Thoracic aorta (tissue), 2 donors: ENCODE measurements at places on chromosomes 1 and 21. TPM values are rescaled to one million over a fixed set of nuclear protein-coding genes. Genes with fewer than 3 reads are reported as not detected.

The NES gene
- total RNA-seq = 30.6 TPM

- no peak for DNase-seq
These were observed 21.6 kb downstream of the PLPP3 start for GRCh38 chr1:56557746-56558145.

- no peak for DNase-seq
These were observed 167.9 kb downstream of the KCNJ6 start for GRCh38 chr21:37748351-37748750.

- DNase-seq = no peak
These were observed 24.7 kb downstream of the TNFRSF9 start for GRCh38 chr1:7915826-7916500.

DNA sequence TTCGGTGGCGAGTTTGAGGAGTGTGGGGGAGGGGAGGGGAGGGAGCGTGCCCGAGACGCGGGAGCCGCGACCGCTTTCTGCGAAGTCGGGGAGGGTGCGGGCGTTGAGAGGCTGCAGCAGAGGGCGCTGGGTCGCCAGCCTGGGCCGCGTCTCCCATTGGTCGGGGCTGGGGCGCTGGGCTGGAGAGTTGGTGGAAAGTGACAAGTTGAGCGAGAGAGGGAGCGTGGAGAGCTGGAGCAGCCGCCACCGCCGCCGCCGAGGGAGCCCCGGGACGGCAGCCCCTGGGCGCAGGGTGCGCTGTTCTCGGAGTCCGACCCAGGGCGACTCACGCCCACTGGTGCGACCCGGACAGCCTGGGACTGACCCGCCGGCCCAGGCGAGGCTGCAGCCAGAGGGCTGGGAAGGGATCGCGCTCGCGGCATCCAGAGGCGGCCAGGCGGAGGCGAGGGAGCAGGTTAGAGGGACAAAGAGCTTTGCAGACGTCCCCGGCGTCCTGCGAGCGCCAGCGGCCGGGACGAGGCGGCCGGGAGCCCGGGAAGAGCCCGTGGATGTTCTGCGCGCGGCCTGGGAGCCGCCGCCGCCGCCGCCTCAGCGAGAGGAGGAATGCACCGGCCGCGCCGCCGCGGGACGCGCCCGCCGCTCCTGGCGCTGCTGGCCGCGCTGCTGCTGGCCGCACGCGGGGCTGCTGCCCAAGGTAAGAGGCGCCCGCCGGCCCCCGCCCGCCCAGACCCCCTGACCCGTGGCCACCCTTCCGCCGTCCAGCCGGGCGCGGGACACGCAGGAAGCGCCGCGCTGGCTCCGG, at the start of gene ROR1:
Gene ROR1 (plus strand): TSS at position 203 of the 802 bp plus-strand sequence.
- DNase-seq = peak; percentile 73

DNA sequence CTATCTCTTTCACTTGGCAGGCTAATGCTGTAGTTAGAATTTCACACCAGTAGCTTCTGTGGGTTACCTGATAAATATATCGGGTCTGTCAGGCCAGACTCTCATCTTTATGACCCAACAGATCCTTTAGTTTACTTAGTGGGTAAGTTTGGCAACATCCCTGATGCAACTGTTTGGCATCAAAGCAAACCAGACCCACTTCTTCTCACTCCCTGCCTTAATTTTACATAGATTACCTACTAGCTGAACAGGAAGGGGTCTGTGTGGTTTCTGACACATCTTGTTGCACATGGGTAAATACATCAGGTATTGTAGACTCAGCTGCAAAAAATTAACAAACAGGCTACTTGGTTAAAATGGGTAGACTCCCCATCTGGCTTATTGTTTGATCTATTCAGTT, 3.2 kb upstream of the GUK1 start:
- DNase-seq = no peak

GRCh38 chr1:31116022-31116421, 50.5 kb upstream of the PUM1 start:
- no peak for DNase-seq

GRCh38 chr1:227586733-227587132, 23.4 kb downstream of the ZNF678 start:
- no peak for DNase-seq

The S1PR1 gene
- total RNA-seq = 108 TPM

GRCh38 chr1:119613769-119614720, 34.0 kb downstream of the ZNF697 start:
- peak; percentile 58 for DNase-seq

GRCh38 chr1:153608742-153609584, 4.0 kb downstream of the S100A16 start:
- DNase-seq = peak; percentile 63

The WNT3A gene
- total RNA-seq = not detected

The TSPEAR gene
- total RNA-seq = not detected

- DNase-seq = no peak
These were observed 12.2 kb downstream of the KCNJ15 start for GRCh38 chr21:38268864-38269575.

The ASAP3 gene
- 28.2 TPM for total RNA-seq

DNA sequence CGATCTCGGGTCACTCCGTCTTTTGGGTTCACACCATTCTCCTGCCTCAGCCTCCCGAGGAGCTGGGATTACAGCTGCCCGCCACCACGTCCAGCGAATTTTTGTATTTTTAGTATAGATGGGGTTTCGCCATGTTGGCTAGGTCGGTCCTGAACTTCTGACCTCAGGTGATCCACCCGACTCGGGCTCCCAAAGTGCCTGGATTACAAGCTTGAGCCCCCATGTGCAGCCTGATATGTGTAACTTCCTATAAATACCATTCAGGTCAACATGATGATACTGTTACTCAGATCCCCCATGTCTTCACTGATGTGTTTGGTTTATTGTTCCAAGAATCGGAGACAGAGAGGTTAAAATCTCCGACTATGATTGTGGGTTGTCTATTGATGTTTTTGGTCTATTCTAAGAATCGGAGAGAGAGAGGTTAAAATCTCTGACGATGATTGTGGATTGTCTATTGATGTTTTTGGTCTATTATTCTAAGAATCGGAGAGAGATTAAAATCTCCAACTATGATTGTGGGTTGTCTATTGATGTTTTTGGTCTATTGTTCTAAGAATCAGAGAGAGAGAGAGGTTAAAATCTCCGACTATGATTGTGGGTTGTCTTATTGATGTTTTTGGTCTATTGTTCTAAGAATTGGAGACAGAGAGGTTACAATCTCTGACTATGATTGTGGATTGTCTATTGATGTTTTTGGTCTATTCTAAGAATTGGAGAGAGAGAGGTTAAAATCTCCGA, 17.0 kb downstream of the C1orf159 start:
- DNase-seq = no peak

DNA sequence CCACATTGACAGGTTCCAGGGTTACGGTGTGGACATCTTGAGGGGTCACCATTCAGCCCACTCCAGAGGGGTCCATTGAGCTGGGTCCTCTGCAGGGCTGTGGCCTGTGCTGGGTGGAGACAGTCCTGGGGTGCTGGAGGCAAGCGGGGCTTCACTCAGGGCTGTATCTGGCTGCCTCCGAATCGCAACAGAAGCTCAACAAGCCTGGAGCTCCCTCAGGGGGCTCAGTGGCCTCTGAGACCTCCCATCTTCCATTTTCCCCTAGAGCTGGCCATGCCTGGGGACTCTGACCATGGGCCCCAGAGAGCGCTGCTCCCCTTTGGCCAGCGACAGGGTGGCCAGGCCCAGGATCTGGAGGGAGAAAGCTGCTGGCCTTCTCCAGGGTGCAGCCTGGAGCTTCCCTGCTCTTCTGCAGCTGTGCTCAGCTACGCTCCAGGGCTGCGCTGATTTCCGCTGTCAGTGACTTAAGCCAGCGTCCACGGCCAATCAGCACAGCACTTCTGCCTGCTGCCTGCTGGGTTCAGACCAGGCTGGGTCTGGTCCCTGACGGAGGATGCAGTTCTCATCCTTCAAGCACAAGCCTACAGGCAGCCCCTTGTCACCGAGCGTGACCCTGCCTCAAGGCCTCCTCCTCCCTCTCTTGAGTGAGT, 45.0 kb upstream of the ADARB1 start:
- DNase-seq = no peak

DNA sequence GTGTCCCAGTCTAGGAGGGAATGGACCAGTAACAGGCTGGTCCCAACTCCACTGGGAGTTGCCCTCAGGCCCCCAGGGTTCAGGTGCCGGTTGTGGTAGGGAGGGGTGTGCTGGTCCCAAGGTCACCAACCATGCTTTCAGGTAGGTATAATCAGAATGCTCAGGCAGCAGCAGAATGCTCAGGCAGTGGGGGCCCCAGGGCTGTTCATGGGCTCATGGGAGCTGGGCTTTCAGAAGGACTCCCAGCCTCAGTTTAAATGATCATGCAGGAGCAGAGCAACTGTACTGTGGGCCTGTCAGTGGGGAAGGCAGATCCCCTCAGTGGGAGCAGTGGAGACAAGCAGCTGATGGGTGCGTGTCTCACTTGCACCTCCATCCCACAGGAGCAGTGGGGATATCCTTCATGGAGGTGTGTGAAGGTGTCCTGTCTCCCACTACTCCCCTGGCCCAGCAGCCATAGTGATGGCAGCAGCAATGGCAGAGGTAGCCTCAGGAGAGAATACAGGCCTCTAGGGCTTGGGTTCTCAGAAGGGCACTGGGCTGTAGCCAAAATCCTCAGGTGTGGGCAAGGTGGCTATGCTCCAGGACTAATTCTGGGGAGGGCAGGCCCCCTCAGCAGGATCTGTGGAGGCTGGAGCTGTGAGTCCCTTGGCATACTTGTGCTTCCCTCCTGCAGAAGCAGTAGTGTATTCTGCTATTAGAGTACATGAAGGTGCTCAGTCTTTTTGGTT, 917.3 kb upstream of the B3GALT2 start:
- DNase-seq = no peak

- DNase-seq = no peak
These were observed 50.5 kb upstream of the IKBKE start for GRCh38 chr1:206419783-206420182.

DNA sequence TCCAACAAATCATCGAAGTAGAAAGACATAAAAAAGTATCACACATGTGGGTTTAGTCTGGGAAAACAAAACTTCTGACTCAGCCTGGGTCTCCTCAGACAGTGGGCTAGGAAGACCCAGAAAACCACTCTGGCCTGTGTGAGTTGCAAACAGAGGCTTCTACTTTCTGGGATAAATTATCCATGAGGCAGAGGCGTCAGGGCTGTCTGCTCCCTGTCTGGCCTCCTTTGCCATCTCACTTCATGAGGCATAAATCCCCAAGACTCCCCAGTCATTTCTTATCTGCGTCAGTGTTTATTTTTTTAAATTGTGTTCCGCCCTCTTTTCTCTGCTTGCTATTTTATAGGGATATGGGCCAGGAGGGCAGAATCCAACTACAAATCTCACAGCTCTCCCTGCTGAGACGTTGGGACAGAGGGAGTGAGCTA, 80.6 kb upstream of the TRABD2B start:
- DNase-seq = no peak

DNA sequence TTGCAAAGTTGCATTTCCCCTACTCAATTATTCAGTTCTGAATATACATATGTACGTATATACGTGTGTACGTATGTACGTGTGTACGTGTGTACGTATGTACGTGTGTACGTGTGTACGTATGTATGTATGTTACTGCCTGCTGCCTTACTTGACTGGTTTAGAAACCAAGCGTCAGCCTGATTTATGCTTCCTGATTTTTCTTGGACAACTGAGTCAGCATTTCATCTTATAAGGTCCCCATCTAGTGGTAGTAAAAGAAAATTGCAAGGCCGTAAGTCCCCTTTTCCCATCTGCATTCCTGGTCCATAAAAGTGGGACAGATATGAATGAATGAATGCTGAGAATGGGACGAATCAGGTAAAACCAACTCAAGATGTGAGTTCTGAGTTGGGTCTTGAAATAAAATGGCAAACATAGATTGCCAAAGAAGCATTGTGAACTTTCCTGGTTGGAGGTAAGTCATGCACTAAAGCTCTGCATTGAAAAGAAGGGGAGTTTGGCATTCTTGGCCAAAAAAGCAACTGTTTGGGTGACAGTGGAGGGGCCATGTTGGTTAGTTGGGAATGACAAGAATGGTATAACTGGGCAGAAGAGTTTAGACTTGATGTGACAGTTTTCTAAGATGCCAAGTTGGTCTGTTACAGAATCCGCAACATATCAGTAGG, 76.4 kb upstream of the DNAH14 start:
- no peak for DNase-seq
